Effector memory CD4-positive, alpha-beta T cell (primary cell): ENCODE measurements at places on chromosomes 1 and 21.

DNA sequence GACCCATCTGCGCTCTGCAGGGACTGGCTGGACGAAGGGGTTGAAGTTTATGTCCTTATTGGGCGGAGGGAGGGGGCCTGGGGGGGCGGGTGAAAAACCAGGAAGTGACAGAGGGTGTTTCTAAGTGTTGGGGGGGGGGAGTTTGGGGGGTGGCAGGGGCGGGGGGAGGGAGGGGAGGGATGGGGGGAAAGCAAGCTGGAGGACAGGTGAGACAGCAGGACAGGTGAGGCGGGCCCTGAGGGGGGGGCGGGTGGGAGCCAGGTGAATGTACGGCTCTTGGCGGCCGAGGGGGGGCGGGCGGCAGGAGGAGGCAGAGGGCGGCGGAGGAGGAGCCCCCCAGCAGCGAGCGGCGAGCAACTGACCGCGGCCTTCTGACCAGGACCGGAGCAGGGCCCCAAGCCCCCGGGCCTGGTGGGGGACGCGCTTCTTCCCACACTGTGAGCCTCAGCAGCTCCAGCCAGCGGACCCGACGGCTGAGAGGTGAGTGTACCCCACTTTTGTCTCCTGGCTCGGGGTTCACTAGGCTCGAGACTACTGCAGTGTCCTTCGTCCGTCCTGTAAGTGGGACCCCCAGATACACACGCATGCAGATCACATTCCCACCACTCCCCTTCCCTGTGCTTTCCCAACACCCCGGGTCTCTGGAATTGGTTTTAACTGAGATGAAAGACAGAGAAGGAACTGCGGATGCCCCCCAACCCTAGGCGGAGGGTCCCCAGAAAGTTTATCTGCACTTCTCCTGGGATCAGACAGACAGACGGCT lies at the start of gene ZBTB7B:
ZBTB7B (plus strand) TSS at position 339 of the 763 bp plus-strand sequence. CDS start 11,859 bp downstream, outside the sequence.
- no peak for DNase-seq

- no peak for DNase-seq
These were observed 167.6 kb downstream of the RHOU start for GRCh38 chr1:228902781-228903433.

GRCh38 chr21:37711286-37711829 lies 204.9 kb downstream of the KCNJ6 start:
- DNase-seq: no peak

DNA sequence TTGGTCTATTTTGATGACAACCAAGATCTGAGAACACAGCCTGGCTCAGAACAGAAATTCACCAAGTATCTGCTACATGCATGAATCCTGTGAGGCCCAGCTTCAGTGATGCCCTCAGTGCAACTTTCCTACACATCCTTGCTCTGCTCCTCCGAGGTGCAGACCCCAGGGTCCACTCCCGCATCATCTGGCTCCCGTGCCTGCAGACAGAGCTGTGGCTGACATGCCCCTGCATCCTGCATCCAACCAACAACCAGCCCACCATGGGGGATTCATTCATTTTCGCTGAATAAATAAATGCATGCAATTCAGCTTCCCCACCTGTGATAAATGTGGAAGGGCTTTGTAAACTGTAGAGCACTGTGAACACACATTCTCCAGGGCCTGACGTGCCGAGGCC lies 112.3 kb downstream of the GLIS1 start:
- DNase-seq: no peak

GRCh38 chr1:89942014-89942413 lies 52.9 kb upstream of the ZNF326 start:
- no peak for DNase-seq

DNA sequence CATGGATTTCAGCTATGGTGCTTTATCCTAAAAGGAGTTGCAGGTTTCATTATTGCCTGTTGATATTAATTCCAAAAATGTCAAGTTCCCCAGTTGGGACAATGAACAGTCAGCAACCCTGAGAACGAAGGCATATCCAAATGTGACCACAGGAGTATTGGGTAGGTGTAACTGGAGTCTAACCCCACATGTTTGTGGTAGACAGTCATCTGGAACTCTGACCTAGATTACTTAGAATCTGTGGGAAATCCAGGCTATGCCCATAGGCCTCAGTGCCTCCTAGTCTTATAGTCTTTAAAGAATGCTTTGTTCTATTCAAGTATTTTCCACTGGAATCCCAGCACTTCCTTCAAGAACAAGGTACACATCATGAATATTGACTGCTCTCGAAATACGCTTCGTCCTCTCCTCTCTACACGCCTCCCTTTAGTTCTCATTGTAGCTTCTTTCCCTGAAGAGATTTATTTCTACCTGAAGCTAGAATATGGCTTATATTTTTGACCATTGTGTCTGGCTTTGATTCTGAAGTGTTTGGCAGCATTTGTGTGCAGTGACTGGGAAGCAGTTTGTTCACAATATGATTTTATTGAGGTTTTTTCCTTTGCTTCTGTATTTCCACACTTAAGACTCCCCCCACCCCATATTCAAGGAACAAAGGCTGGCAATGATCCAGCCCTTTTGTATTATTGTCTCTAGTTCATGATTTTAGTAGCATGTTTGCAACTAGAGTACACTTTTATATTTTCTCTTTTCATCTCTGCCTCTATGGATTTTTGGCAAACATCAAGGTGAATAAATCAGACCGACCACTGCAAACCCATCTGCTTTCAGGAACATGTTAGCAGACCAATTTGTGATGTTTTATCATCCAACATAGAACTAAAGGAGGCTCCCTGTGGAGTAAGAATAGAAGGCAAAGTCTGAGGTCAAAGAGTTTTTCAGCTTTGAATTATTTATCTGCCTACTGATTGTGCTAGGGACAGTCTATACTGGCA lies 178.6 kb downstream of the GPR52 start:
- no peak for DNase-seq

DNA sequence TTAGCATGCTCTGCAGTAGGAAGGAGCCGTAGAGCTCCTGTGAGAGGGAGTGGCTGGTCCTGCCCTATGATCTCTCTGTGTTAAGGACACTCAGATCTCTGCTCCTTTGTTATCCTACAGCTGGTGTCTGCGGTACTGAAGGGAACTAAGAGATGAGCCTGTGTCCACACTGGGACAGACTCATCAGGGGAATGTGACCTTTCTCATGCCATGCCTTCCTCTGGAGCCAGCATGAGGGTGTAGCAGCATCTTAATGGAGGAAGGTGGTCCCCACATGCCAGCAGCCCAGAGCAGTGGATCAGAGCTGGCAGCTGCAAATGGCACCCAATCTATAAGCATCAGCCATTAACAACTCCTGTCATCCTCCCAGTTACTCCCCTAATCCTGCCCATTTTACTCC lies 24.7 kb upstream of the GUCA2B start:
- no peak for DNase-seq

- DNase-seq: no peak
These were observed 8.2 kb downstream of the CEP170 start for GRCh38 chr1:243246916-243247315.

DNA sequence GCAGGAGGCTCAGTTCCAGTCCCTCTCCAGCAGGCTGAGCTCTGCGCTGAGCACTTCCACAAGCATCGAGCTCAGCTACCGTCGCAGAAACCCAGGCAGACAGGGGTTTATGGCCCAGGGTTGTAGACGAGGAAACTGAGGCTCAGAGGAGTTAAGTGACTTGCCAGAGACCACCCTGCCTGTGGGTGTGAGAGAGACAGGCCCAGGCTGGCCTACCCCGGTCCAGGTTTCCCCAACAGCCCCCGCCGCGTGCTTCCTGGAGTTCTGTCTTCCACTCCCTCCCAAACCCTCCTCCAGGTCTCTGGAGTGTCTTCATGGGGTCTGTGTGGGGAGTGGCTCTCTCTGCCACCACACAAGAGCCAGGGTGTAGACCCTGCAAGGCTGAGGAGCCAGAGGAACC lies 615.9 kb downstream of the PTPRU start:
- no peak for DNase-seq

GRCh38 chr1:91889717-91890459 lies 3.9 kb upstream of the TGFBR3 start:
- DNase-seq: no peak

DNA sequence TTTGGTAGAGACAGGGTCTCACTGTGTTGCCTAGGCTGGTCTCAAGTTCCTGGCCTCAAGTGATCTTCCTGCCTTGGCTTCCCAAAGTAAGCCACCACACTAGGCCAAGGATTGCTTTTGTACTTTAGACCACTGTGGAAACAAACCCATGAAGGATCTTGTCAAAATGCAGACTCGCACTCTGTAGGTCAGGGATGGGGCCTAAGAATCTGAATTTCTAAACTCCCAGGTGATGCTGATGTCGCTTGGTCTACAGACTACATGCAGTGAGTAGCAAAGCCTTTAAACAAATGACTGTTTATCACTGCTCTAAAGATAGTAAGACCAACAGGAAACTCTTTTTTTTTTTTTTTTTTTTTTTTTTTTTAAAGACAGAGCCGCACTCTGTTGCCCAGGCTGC lies 54.1 kb upstream of the MUTYH start:
- DNase-seq: no peak

GRCh38 chr1:233268389-233269022 lies 27.0 kb downstream of the PCNX2 start:
- no peak for DNase-seq

- no peak for DNase-seq
These were observed 50.0 kb upstream of the SYT6 start for GRCh38 chr1:114203595-114204128.

GRCh38 chr1:31515056-31515775 lies 61.1 kb upstream of the TINAGL1 start:
- DNase-seq: no peak

DNA sequence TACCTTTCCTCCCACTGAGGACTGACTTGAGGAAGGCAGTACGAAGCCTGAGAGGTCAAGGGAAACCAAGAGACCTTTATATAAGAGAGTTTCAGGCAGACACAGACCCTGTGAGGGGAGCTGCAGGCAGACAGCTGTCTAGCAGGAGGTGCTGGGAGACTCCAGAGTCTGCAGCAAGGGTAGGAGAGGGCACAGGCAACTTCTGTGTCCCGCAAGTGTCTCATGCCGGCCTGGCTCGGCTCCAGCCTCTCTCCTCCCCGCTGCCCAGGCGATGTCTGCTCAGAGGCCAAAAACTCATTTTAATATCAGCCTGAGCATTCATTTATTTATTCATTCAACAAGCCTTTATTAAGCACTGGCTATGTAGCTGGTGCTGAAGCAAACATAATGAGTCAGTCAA lies 83.0 kb downstream of the KIRREL1 start:
- DNase-seq: no peak

- no peak for DNase-seq
These were observed 12.9 kb upstream of the BCL10 start for GRCh38 chr1:85289207-85289847.

DNA sequence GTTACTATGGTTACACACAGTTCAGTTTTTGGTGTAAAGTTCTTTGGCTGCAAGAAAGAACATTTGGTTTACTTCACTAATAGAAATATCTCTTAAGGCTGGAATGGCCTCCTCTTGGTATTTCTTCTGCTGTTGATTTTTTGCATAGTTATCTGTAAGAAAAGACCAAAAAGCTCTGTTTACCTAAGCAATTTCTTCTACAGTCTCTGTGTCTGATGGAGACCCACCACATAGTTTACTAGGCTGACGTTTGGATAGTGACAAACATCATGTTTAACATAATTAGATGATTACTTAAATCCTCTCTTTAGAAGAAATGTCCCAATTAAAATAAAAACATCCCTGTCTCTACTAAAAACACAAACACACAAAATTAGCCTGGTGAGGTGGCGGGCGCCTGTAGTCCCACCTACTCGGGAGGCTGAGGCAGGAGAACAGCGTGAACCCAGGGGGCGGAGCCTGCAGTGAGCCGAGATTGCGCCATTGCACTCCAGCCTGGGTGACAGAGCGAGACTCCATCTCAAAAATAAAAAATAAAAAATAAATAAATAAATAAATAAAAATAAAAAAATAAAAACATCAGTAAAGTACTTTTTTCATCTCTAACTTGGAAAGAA lies 7.2 kb downstream of the PIGP start:
- no peak for DNase-seq

GRCh38 chr1:110585481-110585880 lies 20.7 kb downstream of the KCNA2 start:
- no peak for DNase-seq

DNA sequence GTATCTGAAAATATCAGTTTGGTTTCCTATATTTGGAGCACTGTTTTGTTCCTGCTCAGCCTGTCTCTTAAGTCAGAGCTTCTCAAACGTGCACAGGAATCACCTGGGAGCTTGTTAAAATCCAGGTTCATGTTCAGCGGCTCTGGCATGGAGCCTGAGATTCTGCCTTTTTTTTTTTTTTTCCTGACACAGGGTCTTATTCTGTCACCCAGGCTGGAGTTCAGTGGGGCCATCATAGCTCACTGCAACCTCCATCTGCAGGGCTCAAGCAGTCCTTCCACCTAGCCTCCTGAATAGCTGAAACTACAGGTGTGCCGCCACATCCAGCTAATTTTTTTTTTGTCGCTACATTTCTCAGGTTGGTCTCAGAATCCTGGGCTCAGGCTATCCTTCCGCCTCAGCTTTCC lies 12.2 kb upstream of the SELENON start:
- no peak for DNase-seq

DNA sequence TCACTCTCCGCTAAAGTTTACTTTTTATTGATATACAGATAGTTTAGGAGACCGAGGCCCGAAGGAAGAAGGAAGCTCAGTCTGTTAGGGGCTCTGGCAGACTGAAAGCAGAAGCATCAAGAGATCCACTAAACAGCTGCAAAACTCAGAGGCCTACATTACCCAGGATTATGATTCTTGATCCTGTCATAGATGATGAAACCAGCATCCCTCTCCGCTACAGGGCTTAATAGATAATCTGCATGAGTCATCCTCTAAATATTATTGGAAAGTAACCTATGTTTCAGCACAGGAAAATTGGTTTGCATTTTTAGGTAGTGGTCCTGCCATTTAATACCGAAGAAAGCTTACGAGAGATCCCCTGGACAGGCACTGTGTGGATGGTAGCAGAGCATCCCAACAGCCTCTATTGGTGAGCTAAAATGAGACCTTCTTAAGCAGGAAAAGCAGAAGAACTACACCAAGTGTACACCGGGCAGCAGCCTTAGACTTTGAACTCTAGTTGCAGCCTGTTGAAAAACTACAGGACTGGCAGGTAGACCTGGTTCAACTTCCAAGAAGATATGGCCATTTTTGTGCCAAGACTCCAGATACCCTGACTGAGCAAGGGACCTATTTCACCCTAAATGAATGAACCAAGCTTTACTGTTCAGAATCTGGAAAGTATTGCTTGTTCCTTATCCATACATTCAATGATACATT lies 6.8 kb downstream of the CASQ2 start:
- DNase-seq: no peak

DNA sequence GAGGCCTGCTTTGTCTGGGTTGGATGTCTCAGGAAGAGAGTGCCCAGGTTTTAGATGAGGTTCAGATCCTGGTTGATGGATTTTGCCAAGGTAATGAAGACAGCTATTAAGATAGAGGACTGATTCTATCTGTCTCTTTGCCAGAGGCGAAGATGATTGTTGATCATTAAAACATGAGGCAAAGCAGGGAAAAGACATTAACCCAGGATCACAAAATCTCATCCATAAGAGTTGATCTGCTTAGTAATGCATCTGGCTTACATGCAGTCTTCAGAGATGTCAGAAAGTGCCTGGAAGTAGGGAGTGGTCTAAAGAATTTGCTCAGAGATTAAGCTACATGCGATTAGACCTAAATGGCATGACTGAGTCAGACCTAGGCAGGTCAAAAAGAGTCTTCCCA lies 229.6 kb upstream of the PLD5 start:
- DNase-seq: no peak

- DNase-seq: no peak
These were observed 140.6 kb downstream of the SYT2 start for GRCh38 chr1:202569393-202570322.

GRCh38 chr1:91501523-91501851 lies 836 bp downstream of the CDC7 start:
- DNase-seq: no peak

- DNase-seq: no peak
These were observed 510.5 kb downstream of the PLPP3 start for GRCh38 chr1:56068908-56069307.

GRCh38 chr1:3120140-3120539 lies 51.1 kb downstream of the PRDM16 start:
- no peak for DNase-seq
